ENCODE measurements at places on chromosomes 2 and 18. TPM values are rescaled to one million over a fixed set of nuclear protein-coding genes. Genes with fewer than 3 reads are reported as not detected.

DNA sequence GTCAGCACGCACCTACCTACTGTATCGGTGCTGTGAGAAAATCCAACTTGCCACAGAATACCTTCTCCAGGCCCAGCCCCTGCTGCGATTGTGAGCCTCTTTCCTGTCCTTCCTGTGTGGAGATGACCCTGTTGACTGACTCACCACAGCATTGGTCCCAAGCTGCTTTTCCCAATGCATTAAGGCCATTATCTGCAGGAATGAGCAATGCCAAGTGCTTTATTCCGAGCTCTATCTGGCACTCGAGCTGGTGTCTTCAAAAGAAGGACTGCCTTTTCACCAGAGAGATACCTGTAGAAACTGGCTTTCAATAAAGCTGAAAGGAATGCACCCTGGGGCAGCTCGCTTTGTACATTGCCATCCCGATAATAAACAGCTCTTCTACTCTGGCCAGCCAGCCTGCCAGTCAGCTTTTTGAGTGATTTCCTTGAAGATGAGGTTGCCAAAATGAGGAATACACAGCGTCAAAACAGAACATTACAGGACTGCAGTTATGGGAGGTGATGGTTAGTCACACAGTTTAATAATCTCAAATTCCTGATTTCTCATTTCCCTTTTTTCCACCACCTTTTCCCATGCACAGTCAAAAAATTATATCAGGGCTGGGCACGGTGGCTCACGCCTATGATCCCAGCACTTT lies 8.3 kb upstream of the RNF103 start:
- H3K4me3 ChIP-seq: no peak overlapping the region
- H3K27me3 ChIP-seq: no peaks in the 10 kb centered on the region
- H3K27ac ChIP-seq: peak overlapping the region; percentile 86
- H3K4me1 ChIP-seq: peaks cover 7% of the 10 kb centered on the region
- no peaks in the 10 kb centered on the region for H3K36me3 ChIP-seq

- no peaks in the 10 kb centered on the region for H3K27me3 ChIP-seq
- no peak overlapping the region for H3K4me3 ChIP-seq
- H3K4me1 ChIP-seq: no peaks in the 10 kb centered on the region
Measured at GRCh38 chr2:66794551-66794950, 359.6 kb downstream of the MEIS1 start.

The CYP26B1 gene
- 1.9 TPM for total RNA-seq

DNA sequence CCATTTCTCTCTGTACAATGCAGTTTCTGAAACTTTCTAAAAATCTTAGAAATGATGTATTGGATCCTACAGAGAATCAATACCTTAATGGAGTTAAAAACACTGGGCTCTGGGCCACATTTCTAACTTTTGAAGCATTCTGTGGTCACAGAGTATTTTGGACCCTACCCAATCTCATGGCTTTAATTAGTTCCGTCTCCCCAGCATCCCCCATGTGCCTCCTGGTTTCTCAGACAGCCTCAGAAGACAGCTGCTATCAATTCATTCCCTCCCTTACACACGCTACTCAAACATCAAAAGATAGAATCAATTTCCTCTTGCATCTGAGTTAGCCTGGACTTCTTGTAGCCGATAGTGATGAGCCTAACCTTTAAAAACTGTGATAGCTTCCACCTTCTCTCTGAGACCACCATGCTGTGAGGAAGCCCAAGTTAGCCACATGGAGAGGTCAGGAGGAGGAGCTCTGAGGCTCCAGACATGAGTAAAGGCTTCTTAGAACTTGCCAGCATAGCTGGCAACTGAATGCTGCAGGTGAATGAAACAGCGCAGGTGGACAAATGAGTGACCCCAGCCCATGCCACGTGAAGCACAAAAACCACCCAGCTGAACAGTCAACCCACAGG lies 10.4 kb downstream of the ADCY3 start:
- no peak for DNase-seq
- peaks cover 6% of the 10 kb centered on the region for H3K4me1 ChIP-seq

- H3K4me3 ChIP-seq: no peak overlapping the region
- no peak overlapping the region for H3K27ac ChIP-seq
- DNase-seq: no peak
- H3K4me1 ChIP-seq: no peaks in the 10 kb centered on the region
Measured at GRCh38 chr2:236748385-236748784, 178.8 kb downstream of the ACKR3 start.

- no peak overlapping the region for H3K4me3 ChIP-seq
- no peak for DNase-seq
- H3K36me3 ChIP-seq: no peaks in the 10 kb centered on the region
- H3K27ac ChIP-seq: no peak overlapping the region
Measured at GRCh38 chr2:235587202-235587601, 93.4 kb downstream of the AGAP1 start.

The METTL21A gene
- total RNA-seq: 20.3 TPM

- no peak for DNase-seq
- H3K36me3 ChIP-seq: no peaks in the 10 kb centered on the region
- H3K4me1 ChIP-seq: no peaks in the 10 kb centered on the region
- no peaks in the 10 kb centered on the region for H3K27me3 ChIP-seq
- H3K4me3 ChIP-seq: no peak overlapping the region
Measured at GRCh38 chr18:26930630-26931029, 65.1 kb upstream of the AQP4 start.

The PRSS56 gene
- not detected for total RNA-seq

- H3K4me3 ChIP-seq: no peak overlapping the region
- DNase-seq: no peak
- no peaks in the 10 kb centered on the region for H3K4me1 ChIP-seq
- no peaks in the 10 kb centered on the region for H3K27me3 ChIP-seq
Measured at GRCh38 chr2:233122541-233122940, 62.4 kb downstream of the INPP5D start.

DNA sequence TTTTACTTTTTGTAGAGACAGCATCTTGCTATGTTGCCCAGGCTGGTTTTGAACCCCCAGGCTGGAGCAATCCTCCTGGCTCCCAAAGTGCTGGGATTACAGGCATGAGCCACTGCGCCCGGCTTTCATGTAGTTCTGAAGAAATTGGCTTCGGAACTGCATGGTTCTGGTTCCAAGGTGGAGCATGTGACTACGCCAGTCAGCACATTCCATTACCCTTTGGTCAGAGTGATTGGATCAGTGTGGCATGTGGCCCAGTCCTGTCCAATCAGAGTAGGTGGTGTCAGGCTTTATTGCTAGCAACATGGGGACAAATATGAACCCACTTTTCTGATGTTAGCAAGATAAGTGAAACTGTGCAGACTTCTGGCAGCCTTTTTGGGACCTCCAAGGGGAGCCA lies 16.3 kb upstream of the ATOH8 start:
- no peaks in the 10 kb centered on the region for H3K27me3 ChIP-seq
- no peak overlapping the region for H3K4me3 ChIP-seq

DNA sequence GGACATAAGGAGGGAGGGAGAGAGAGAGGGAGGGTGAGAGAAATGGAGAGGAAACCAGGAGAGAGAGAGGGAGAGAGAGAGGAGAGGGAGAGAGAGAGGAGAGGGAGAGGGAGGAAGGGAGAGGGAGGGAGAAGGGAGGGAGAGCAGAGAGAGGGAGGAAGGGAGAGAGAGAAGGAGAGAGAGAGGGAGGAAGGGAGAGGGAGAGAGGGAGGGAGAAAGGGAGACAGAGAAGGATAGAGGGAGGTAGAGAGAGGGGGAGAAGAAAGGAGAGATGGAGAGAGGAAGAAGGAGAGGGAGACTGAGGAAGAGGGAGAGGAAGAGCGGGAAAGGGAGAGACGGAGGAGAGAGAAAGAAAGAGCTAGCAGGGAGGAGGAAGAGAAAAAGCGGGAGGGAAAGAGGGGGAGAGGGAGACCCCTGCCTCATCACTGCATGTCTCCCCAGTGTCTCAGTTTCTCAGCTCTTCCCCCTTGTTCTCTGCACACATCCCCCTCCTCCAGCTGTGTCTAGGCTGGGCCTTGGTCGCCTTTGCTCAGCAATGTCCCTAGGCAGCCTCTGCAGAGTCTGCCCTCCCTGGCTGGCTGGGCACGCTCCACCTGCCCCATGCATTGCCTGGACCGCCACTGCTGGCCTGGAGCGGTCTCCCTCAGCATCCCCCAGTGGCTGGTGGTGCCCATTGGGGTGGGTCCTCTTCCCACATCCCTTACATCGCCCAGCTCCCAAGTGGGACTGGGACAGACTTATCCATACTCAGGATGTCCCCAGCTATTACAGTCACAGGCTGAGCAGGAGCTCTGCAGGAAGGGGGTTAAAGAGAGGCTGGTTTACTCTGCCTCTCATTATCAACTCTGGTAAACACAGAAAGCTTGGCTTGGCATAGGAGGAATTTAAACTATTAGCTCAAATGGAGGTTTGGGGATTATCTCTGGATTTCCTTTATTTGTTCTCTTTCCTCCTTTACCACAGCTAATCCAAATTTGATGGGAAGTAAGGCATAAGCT lies 85.7 kb upstream of the APCDD1 start:
- no peaks in the 10 kb centered on the region for H3K4me1 ChIP-seq
- no peak overlapping the region for H3K27ac ChIP-seq
- no peak for DNase-seq
- H3K27me3 ChIP-seq: no peaks in the 10 kb centered on the region

- no peaks in the 10 kb centered on the region for H3K4me1 ChIP-seq
- peaks cover 5% of the 10 kb centered on the region for H3K36me3 ChIP-seq
- no peak overlapping the region for H3K4me3 ChIP-seq
- H3K27me3 ChIP-seq: no peaks in the 10 kb centered on the region
Measured at GRCh38 chr18:211582-211981, 53.2 kb downstream of the USP14 start.

DNA sequence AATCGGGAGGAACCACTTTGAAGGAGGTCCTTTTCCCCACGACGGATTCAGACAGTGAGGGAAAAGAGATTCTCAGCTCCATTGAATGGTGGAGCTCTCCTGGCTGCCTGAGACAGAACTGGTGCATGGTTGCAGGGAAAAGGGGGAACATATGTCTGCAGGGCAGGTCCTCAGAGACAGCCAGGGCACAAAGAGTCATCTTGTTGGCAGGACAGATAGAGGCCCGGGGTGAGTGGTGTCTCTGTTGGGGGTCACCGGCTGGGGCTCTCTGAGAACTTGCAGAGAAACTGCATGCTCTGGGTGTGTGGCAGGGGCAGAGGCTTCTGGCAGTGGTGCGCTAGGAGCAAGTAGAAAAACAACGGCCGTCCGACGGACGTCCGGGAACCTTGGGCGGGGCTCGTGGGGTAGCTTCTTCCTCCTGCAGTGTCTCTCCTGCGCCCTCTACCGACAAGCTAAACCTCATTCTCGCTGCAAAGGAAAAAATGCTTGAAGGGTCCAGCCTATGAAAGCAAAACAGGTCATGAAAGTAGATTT lies 94.3 kb downstream of the CDCA7 start:
- peak; percentile 93 for DNase-seq
- no peaks in the 10 kb centered on the region for H3K36me3 ChIP-seq

GRCh38 chr2:226334981-226335720 lies 464.5 kb downstream of the IRS1 start:
- H3K36me3 ChIP-seq: no peaks in the 10 kb centered on the region
- H3K27me3 ChIP-seq: no peaks in the 10 kb centered on the region
- DNase-seq: no peak

DNA sequence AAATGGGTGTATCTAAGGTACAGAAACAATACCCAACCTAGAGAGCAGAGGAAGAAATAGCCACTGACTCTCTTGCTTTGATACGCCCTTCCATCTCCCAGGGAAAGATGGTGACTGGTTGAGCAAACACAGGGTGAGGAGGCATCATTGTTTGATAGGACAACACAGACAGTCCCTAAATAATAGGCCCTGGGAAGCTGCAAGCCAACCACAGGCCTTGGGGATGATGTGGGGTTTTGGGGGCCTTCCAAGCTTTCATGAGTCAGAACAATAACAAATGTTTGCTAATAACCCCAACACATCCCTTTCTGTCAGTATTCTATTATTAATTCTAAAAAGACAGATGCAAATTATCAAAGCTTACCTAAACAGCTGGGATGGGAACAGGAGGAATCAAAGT lies 9.8 kb downstream of the LGALSL start:
- no peaks in the 10 kb centered on the region for H3K27me3 ChIP-seq
- H3K27ac ChIP-seq: no peak overlapping the region
- H3K4me1 ChIP-seq: no peaks in the 10 kb centered on the region
- H3K4me3 ChIP-seq: no peak overlapping the region
- no peak for DNase-seq
- no peaks in the 10 kb centered on the region for H3K36me3 ChIP-seq

The VWC2L gene
- not detected for total RNA-seq

DNA sequence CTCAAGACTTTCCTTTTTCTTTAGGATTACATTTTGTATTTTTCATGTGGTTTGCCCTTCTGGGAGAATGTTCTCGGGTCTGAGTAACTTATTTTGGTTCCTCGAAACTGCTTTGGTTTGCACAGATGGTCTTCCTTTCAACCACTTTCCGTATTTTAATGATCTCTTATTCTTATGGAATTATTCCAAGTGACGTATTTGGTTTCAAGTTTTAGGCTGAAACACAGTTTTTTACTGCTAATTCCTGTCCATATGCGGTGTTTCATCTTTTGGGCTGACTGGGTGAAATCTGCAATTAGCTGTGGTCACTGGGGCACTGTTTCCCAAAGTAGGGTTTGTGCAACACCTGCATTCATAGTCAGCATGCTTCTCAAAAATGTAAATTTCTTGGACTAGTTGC lies 122.7 kb downstream of the CAPN13 start:
- no peak overlapping the region for H3K4me3 ChIP-seq
- H3K27ac ChIP-seq: no peak overlapping the region
- no peaks in the 10 kb centered on the region for H3K4me1 ChIP-seq
- DNase-seq: no peak
- no peaks in the 10 kb centered on the region for H3K27me3 ChIP-seq

- no peak overlapping the region for H3K4me3 ChIP-seq
- no peak overlapping the region for H3K27ac ChIP-seq
- no peaks in the 10 kb centered on the region for H3K36me3 ChIP-seq
- no peaks in the 10 kb centered on the region for H3K4me1 ChIP-seq
- DNase-seq: no peak
Measured at GRCh38 chr2:158305501-158305900, 151.1 kb downstream of the CCDC148 start.

- peaks cover 6% of the 10 kb centered on the region for H3K4me1 ChIP-seq
- no peak for DNase-seq
- no peaks in the 10 kb centered on the region for H3K36me3 ChIP-seq
- no peak overlapping the region for H3K4me3 ChIP-seq
Measured at GRCh38 chr2:170821531-170822289, 5.0 kb downstream of the GAD1 start.

- H3K4me1 ChIP-seq: no peaks in the 10 kb centered on the region
- H3K4me3 ChIP-seq: no peak overlapping the region
- H3K27ac ChIP-seq: no peak overlapping the region
- no peaks in the 10 kb centered on the region for H3K36me3 ChIP-seq
- no peaks in the 10 kb centered on the region for H3K27me3 ChIP-seq
- no peak for DNase-seq
Measured at GRCh38 chr18:24065906-24066305, 51.4 kb downstream of the TTC39C start.

DNA sequence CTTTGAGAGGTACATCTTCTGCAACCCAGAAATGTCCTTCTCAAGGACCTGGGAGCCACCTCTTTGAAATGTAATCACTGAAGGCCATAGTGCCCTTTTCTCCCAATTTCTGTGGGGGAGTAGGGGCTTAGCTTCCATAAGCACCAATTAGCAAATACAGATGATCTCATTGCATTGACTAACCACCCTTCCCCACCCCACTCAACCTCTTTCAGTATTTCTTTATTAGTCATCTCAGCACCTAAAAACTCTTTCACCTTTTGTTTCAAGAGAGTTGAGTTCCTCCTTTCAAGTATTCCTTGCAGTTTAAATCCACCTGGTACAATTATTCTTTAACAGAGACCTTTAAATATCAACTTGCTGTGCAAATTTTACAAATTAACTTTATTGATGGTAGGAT lies 1011.8 kb upstream of the CDH2 start:
- no peak overlapping the region for H3K4me3 ChIP-seq
- H3K36me3 ChIP-seq: no peaks in the 10 kb centered on the region
- H3K4me1 ChIP-seq: no peaks in the 10 kb centered on the region
- no peak for DNase-seq

The TEX44 gene
- total RNA-seq: not detected

- peak; percentile 22 for DNase-seq
- H3K36me3 ChIP-seq: no peaks in the 10 kb centered on the region
- no peak overlapping the region for H3K27ac ChIP-seq
- H3K4me3 ChIP-seq: no peak overlapping the region
Measured at GRCh38 chr18:79458131-79458838, 62.6 kb downstream of the NFATC1 start.

Measured in colonic mucosa (tissue), 4 donors.